ENCODE measurements at places on chromosomes 4 and X. TPM values are rescaled to one million over a fixed set of nuclear protein-coding genes. Genes with fewer than 3 reads are reported as not detected.

Gene MAGED4B
- polyA plus RNA-seq: 62.2 TPM

Gene LANCL3
- polyA plus RNA-seq: 0.73 TPM

DNA sequence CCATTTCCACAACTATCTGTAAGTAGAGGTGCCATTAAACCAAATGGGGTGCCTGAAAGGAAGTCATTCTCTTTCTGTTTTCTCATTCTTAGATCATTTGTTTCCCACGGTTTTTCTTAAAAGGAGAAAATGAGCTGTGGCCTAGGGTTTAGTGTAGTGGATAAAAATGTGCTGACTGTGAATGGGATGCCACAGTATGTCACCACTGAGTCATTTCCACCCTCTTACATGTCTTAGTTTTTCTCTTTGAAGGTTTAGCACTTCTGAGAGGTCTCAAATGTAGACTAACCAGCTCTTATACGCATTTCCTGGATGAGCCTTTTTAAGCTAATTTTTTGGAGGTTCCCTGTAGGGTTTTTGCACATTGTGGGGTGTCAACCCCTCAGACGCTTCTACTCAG lies 244.5 kb upstream of the SPANXN1 start:
- DNase-seq: no peak

DNA sequence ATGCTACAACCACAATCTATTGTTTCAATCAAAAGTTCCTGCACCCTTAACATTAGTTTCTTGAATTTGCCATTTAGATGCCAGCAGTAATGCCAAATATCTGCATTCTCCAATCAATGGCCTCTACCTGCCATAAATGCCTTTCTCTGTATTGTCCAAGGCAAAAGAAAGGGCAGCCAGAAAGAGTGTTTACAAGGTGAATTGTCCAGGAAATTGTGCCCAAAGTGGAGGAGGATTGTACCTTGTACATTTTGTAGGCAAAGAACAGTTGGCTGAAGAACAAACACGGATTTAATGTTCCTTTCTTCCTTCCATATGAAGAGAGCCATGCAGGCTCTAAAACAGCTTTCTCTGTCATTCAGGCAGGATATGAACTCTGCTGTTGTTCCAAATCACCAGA lies 181.5 kb downstream of the GUCY2F start:
- no peak for DNase-seq

Gene SPATA4
- polyA plus RNA-seq: 0.43 TPM

Gene ARR3
- polyA plus RNA-seq: not detected

Gene FREM3
- 0.90 TPM for polyA plus RNA-seq

DNA sequence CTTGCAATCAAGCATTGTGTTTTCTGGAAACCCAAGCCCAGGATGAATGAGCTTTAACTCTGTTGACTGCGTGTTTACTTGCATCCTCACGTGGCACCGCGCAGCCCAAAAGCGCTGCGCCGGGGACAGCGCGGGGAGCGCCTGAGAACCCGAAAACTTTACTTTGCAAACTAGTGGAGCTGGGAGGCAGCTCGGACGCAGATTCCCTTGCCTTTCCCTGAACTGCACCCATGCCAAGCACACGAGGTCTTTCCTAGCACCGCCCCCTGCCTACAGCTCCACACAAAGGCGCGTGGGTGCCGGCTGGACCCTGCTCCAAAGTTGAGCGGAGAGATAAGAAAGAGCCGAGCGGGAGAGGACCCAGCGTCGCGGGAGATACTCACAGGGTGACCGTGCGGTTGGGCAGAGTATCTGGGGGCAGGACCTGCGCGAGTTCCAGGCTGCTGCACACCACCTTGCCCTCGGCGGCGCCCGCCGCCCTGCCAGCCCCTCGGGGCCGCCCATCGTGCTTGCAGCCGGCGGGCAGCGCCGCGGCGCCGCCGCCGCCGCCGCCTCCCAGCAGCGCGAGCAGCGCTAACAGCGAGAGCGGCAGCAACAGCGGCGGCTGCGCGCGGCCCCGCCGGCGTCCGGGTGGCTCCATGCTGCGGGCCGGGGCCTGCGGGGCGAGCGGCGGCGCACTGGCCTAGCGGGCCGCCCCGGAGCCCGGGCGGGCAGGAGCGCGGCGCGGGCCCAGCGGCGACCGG lies 550 bp downstream of the ADGRA3 start:
- DNase-seq: peak; percentile 70

All from muscle of arm (tissue), 14 donors.